ENCODE measurements at places on chromosomes 16 and 17. TPM values are rescaled to one million over a fixed set of nuclear protein-coding genes. Genes with fewer than 3 reads are reported as not detected.

The MMP15 gene
- total RNA-seq = 36.6 TPM

The ABCA9 gene
- 1.3 TPM for total RNA-seq

The DNAH9 gene
- 18.6 TPM for total RNA-seq

The TPSG1 gene
- total RNA-seq = not detected

The SLFN14 gene
- not detected for total RNA-seq

The SCN4A gene
- total RNA-seq = 1.9 TPM

The ZSCAN10 gene
- not detected for total RNA-seq

The TMEM100 gene
- total RNA-seq = 0.54 TPM

GRCh38 chr17:8922928-8923327, 42.6 kb downstream of the PIK3R5 start:
- H3K27me3 ChIP-seq = peaks cover 16% of the 10 kb centered on the region
- no peak overlapping the region for H3K4me3 ChIP-seq
- H3K36me3 ChIP-seq = no peaks in the 10 kb centered on the region
- H3K27ac ChIP-seq = no peak overlapping the region
- no peaks in the 10 kb centered on the region for H3K4me1 ChIP-seq

DNA sequence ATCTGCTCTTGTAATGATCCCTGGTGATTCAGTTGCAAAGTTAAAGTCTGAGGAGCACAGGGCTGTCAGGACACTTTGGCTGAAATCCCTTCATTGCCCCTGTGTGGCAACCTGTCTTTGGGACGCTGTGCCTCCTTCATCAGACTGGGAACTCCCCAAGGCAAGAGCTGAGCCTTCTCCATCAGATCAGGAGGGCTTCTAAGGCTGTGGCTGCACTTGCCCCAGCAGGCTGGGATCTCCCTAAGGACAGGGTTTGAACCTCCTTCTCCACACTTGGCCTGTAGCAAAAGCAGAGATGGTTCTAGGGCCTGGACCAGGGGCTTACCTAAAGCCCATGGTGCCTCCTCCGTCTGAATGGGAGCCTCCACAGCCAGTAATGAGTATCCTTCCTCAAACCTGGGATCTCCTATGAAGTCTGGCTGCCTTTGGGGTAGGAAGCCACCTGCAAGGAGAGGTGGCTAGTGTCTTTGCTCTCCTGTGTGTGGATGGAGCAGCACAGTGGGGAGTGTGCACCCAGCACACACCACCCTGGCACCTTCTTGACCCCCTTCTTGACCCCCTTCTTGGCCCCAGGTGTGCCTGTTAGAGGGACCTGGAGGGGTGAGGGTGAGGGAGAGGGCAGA, 79.0 kb upstream of the NKD1 start:
- DNase-seq = no peak
- H3K27me3 ChIP-seq = peaks cover 6% of the 10 kb centered on the region

DNA sequence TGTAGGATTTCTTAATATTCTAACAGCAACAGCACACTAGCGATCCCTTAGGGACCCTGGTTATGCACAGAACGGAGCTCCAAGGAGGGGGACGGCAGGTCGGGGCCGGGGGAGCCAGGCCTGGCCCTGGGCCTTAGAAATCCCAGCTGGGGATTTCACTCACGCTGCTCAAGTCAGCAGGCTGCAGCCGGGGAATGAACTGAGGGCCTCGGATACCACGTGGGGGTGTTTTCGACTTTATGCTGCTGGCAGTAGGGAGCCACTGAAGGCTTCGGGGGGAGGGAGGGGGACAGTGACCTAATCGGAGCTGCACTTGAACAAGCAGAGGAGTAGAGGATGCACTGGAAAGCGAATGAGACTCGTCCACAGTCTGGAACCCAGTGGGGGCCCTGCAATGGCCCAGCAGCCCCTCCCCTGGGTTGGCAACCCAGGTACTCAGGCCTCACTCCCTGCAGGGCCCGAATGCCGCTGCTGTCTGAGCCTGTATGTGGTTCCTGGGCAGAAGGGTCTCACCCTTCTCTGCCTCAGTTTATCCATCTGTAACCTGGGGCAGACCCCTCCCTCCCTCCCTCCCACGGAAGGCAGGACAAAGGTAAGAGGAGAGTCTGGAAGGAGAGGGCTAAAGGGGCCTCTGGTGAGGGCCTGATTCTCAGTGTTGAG, 53.7 kb downstream of the RPH3AL start:
- DNase-seq = no peak
- no peaks in the 10 kb centered on the region for H3K36me3 ChIP-seq
- no peaks in the 10 kb centered on the region for H3K4me1 ChIP-seq

- peaks cover 14% of the 10 kb centered on the region for H3K4me1 ChIP-seq
- no peak for DNase-seq
- peaks cover 34% of the 10 kb centered on the region for H3K27me3 ChIP-seq
- no peak overlapping the region for H3K27ac ChIP-seq
- no peaks in the 10 kb centered on the region for H3K36me3 ChIP-seq
Observed at GRCh38 chr17:493666-494065, 141.1 kb upstream of the RPH3AL start.

GRCh38 chr16:87461466-87461991, 31.3 kb downstream of the ZCCHC14 start:
- H3K27ac ChIP-seq = no peak overlapping the region
- no peaks in the 10 kb centered on the region for H3K36me3 ChIP-seq
- H3K4me3 ChIP-seq = no peak overlapping the region
- DNase-seq = peak; percentile 6
- H3K4me1 ChIP-seq = peaks cover 34% of the 10 kb centered on the region

- no peak for DNase-seq
- no peaks in the 10 kb centered on the region for H3K27me3 ChIP-seq
- peak overlapping the region; percentile 31 for H3K4me3 ChIP-seq
Observed at GRCh38 chr16:2686912-2687507, 4.7 kb downstream of the KCTD5 start.

DNA sequence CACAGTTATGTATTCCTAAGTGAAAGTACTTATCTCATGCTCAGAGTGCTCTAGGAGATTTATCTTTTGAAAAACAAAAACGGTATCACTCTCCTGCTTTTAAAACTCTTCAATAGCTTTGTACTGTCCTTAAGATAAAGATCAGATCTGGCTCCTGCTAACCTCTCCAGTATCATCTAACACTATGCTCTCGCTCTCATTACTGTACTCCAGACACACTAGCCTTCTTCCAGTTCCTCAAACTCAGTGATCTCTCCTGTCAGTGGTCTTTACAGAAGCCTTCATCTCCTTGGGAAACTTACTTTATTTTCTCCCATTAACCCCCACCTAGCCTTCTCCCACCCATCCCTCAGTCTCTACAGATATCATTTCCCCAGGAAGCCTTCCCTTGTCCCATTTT, 10.1 kb downstream of the ULK2 start:
- DNase-seq = no peak
- peaks cover 9% of the 10 kb centered on the region for H3K36me3 ChIP-seq
- H3K27me3 ChIP-seq = no peaks in the 10 kb centered on the region
- no peak overlapping the region for H3K27ac ChIP-seq

- H3K27ac ChIP-seq = peak overlapping the region; percentile 100
- H3K36me3 ChIP-seq = peaks cover 8% of the 10 kb centered on the region
- peak; percentile 23 for DNase-seq
Observed at GRCh38 chr16:30875871-30876801, 17.7 kb downstream of the BCL7C start.

DNA sequence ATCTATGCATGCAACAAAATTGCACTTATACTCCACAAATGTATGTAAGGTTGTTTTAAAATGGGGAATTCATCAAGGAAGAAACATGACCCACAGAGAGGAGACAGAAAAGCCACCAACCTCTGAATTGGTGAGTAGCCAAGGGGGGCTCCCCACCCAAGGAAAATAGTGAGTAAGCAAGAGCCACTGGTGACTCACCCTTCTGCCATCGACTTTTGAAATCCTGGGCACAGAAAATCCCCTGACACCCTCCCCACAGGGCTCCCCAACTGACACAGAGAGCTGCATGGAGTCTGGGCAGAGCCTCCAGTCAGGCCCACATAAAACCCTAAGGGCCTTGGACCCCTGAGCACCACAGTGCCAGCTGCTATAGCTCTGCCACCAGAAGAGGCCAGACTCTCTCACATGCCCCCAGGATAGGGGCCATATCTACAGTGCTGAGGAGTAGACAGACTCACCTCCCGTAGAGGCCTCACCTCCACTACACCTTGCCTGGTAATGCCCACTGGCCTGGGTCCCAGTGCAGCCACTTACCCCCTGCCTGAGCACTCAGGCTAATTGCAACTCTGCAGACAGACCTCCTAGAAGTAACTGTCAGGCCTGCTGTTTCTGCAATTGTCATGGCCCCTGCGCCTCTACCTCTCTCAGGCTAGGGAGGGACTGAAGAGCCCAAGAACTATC, 244.7 kb upstream of the WSB1 start:
- H3K4me3 ChIP-seq = no peak overlapping the region
- DNase-seq = no peak
- H3K36me3 ChIP-seq = peaks cover 16% of the 10 kb centered on the region
- H3K4me1 ChIP-seq = no peaks in the 10 kb centered on the region

- H3K4me3 ChIP-seq = no peak overlapping the region
- H3K4me1 ChIP-seq = no peaks in the 10 kb centered on the region
- H3K27me3 ChIP-seq = peaks cover 48% of the 10 kb centered on the region
Observed at GRCh38 chr17:10458701-10459100, 10.7 kb downstream of the MYH4 start.

GRCh38 chr17:60473788-60474187, 51.5 kb downstream of the CHCT1 start:
- H3K36me3 ChIP-seq = peaks cover 30% of the 10 kb centered on the region
- H3K27me3 ChIP-seq = no peaks in the 10 kb centered on the region
- H3K4me1 ChIP-seq = peaks cover 6% of the 10 kb centered on the region
- H3K27ac ChIP-seq = no peak overlapping the region
- DNase-seq = no peak

GRCh38 chr16:14148569-14148968, 77.5 kb downstream of the MRTFB start:
- no peak overlapping the region for H3K27ac ChIP-seq
- peaks cover 3% of the 10 kb centered on the region for H3K4me1 ChIP-seq
- H3K4me3 ChIP-seq = no peak overlapping the region

DNA sequence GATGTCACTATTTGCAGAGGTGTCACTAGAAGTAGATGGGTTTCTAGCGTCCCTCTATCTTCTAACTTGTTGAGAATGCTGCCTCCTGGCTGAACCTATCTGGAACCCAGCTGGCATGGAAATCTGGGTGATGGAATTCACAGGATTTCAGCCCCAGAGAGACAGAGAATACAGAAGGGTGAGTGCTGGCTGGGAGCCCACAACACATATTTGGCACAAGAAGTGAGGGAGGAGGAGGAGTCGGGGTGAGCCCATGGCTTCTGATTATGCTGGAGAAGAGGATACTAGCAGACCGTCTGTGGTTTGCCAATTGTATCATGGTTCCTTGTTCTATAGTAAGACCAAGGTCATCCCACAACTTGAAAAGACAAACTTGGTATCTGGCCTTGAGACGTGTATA, 557.8 kb upstream of the SALL1 start:
- no peak overlapping the region for H3K4me3 ChIP-seq
- peaks cover 4% of the 10 kb centered on the region for H3K4me1 ChIP-seq
- DNase-seq = no peak
- H3K36me3 ChIP-seq = peaks cover 13% of the 10 kb centered on the region
- no peak overlapping the region for H3K27ac ChIP-seq
- H3K27me3 ChIP-seq = no peaks in the 10 kb centered on the region

DNA sequence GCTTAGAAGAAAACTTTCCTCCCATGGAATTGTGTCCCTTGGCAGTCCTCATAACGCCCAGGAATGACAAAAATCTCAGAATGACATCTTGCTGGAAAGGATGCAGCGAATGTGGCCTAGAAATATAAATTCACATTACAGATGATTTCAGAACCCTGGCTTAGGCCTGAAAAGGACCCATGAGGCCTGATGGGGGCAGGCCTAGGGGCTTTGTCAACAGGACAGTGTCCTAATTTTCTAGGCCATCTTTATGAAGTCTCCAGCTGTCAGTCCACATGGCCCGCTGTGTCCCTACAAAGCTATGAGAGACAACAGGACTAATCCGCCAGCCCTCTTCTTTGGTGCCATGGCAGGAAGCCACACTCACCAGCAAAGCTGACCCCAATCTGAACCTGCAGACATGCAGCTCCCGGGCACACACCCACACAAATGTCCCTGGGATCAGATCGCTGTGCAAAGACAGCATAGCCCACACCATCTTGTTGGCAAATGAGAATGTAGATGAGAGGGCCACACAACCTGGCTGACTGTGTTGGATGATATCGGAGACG, 40.4 kb upstream of the DNAH17 start:
- H3K36me3 ChIP-seq = no peaks in the 10 kb centered on the region
- no peak overlapping the region for H3K4me3 ChIP-seq
- H3K4me1 ChIP-seq = no peaks in the 10 kb centered on the region
- no peak overlapping the region for H3K27ac ChIP-seq
- H3K27me3 ChIP-seq = no peaks in the 10 kb centered on the region
- DNase-seq = no peak

DNA sequence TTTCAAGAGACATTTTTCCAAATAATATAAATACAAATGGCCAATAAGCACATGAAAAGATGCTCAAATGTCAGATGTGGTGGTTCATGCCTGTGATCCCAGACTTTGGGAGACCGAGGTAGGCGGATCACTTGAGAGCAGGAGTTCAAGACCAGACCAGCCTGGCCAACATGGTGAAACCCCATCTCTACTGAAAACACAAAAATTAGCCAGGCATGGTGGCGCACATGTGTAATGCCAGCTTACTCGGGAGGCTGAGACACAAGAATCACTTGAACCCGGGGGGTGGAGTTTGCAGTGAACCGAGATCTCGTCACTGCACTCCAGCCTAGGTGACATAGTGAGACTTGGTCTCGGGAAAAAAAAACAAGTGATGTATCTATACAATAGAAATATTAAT, 2.9 kb upstream of the GALK1 start:
- peaks cover under 1% of the 10 kb centered on the region for H3K27me3 ChIP-seq
- no peak overlapping the region for H3K27ac ChIP-seq
- no peaks in the 10 kb centered on the region for H3K36me3 ChIP-seq

DNA sequence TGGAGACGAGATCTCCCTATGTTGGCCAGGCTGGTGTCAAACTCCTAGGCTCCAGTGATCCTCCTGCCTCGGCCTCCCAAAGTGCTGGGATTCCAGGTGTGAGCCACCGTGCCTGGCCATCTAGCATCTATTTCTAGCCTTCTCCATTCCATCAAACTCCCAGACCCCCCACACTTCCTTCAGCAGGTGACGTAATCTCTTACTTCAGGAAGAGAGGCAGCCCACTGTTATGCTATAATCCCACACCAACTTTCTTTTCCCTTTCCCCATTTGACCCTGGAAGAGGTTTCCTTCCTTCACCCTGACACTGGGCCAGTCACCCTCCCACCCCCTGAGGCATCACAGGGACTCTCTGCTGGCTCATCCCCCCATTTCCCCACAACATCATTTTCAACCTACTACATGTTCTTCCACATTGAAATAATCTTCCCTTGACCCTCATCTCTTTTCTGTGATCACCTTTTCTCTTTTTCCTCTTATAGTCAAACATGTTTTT, 7.6 kb downstream of the ITGA2B start:
- no peak overlapping the region for H3K27ac ChIP-seq
- H3K4me1 ChIP-seq = peaks cover 20% of the 10 kb centered on the region

Measured in neural crest cell (in vitro differentiated cells).